Stimulated activated CD4-positive, alpha-beta T cell treated with anti-CD3 and anti-CD28 coated beads, Interleukin-12 subunit alpha, Interleukin-12 subunit beta, amount 100 ng/mL, for 24 hours (primary cell): ENCODE measurements at places on chromosomes 5 and 9.

- DNase-seq: no peak
Measured at GRCh38 chr5:35229076-35230037, 930 bp downstream of the PRLR start.

GRCh38 chr5:176134529-176135223 lies 103.5 kb upstream of the SIMC1 start:
- DNase-seq: no peak

DNA sequence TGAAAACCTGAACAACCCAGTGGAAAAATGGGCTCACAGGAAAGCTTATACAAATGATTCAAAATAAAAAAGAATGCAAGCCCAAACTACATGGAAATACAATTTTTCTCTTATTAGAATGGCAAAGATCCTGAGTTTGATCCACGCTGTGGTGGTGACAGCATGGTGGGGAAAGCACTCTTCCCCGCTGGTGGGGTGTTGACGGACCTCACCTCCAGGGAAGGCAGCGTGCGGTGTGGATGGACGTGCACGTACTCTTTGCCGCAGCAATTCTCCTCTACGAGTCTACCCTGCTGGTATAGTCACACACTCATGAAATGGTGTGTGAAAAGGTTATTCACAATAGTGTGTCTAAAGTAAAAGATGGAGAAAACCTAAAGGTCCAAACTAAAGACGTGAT lies 5.9 kb upstream of the ZFP62 start:
- DNase-seq: no peak

GRCh38 chr5:135163964-135164363 lies 129.9 kb upstream of the PITX1 start:
- no peak for DNase-seq
